ENCODE measurements at places on chromosomes 12 and 14.

DNA sequence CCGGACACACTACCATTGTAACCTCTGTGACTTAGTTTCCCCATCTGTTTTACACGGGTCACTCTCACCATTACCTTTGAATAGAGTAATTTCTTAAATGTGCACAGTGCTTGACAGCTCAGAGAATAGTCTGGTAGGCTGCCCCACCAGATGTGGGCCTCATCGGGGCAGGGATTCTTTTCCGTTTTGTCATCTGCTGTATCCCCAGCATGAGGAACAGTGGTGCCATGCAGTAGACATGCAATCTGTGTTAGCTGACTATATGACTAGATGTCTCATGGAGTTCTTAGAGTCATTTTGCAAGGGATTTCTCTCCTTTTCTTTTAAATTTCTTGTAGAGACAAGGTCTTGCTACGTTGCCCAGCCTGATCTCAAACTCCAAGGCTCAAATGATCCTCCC, 44.9 kb upstream of the PLEKHG3 start:
- DNase-seq = no peak

DNA sequence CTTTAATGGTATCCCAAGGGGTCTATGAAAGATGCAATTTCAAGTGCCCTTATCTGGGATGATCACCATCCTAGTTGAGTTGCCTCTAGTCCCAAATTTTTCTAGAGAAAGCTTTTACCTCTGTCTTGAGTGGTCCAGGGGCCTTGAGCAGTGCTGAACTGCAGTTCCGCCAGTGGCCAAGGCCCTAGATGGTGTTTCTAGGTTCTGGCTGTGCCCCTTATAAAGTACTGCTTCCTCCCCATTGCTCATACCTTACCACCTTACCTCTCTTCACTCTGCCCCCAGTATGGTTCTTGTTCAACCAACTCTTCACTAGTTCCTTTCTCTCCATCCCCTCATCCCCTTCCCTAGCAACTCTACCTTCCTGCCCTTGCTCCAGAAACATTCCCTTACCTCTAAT, 3.7 kb downstream of the BATF start:
- no peak for DNase-seq

DNA sequence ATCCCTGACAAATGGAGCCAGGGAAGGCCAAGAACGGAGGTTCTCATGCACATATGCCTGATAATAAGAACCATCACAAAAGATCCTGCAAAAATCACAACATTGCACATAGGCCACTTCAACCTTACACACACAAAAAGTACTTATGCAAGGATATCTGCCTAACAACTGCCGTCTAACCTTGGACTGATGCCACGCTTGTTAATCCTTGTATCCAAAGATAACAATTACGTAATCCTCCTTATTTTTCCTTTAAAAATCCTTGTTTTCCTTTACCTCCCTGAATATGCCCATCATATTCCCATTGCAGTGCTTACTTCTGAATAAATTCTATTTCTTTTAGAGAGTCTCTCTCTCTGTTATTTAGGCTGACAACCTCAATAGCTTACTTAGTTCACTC, 59.5 kb downstream of the TMEM116 start:
- DNase-seq = no peak

DNA sequence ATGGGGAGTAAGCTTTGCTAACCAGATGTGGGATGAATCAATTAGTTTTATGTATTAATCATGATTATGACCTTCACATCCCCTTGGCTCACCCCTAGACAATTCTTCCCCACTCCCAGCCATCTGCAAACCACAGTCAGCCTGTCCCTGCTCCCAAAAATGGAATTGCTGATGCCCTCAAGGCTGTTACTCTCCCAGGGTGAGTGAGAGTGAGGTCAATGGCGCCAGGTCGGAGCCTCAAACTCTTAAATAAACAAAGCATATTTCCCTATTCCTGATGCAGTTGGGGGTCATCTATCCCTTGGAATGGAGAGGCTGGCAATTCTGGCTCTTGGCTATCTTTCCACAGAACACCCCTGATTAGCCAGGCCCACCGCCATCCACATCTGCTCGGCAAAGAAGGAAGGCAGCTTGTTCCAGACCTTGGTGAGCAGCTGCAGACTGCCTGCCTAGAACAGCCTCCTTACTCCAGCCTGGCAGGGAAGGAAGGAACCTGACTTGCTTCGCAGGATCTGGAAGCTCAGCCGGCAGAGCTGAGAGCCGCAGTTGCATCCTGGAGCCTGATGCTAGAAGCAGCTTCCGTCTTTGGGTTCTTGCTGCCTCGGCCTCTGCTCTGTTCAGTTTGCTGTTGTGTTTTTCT, 57.0 kb downstream of the SMUG1 start:
- DNase-seq = no peak

GRCh38 chr12:92971859-92972524, 42.9 kb upstream of the EEA1 start:
- DNase-seq = no peak

DNA sequence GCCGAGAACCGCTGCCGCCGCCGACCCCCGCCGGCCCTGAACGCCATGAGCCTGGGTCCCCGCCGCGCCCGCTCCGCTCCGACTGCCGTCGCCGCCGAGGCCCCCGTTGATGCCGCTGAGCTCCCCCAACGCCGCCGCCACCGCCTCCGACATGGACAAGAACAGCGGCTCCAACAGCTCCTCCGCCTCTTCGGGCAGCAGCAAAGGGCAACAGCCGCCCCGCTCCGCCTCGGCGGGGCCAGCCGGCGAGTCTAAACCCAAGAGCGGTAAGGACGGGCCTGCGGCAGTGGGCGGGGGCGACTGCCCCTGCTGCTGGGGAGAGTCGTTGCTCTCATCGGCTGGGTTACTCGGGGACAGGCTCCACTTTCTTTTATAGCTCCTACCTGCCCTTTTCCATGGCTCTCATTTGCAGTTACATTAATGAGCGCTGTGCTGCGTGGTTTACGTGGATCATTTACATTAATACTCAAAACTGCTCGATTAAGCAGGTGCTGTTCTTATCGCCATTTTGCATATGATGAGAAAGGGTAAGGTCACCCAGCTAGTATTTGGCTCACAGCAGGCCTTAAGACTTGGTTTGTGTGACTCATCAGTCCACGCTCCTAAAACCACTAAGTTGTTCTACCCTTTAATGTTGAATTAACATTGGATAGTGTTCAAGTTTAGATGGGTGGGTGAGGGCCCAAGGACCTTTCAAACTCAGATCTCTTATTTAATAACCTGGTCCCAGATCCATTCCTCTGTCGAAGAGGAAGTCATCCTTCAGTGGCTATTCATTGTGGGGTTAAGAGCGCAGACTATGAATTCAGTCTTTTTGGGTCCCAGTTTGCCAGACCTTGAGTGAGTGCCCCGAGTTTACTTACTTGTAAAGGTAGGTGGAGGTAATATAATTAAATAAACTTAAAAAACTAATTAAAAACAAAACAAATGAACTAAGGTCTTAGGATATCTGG, 823 bp downstream of the RNF10 start:
- peak; percentile 89 for DNase-seq

DNA sequence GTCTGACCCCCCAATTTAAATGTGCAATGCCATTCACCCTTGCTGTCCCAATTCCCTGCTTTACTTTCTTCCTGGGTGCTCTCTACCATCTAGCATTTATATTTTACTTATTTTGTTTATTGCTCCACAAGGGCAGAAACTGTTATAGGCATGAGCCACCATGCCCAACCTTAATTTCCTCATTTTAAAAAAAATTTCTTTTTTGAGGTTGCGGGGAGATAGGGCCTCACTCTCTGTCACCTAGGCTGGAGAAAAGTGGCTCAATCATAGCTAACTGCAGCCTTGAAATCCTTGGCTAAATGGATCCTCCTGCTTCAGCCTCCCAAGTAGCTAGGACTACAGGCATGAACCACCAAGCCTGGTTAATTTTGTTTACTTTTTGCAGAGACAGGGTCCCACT, 13.0 kb downstream of the HPD start:
- peak; percentile 4 for DNase-seq

GRCh38 chr14:94638961-94639817, 27.0 kb downstream of the SERPINA3 start:
- no peak for DNase-seq

GRCh38 chr12:14399871-14400270, 34.4 kb downstream of the ATF7IP start:
- DNase-seq = no peak

Data from hematopoietic multipotent progenitor cell treated with erythropoietin and hydrocortisone succinate and interleukin-3 and kit ligand, for 6 days (in vitro differentiated cells).